ENCODE measurements at places on chromosomes 7 and 10. TPM values are rescaled to one million over a fixed set of nuclear protein-coding genes. Genes with fewer than 3 reads are reported as not detected.

The ZRANB1 gene
- 32.0 TPM for total RNA-seq

The CD36 gene
- total RNA-seq, result 34.4 TPM

The INMT gene
- total RNA-seq, result 151 TPM

The NODAL gene
- 4.6 TPM for total RNA-seq

The SMKR1 gene
- total RNA-seq, result not detected

The CYP2C9 gene
- 18.3 TPM for total RNA-seq

The ATRNL1 gene
- 222 TPM for total RNA-seq

The PPP1R17 gene
- total RNA-seq, result 0.96 TPM

The CNPY1 gene
- 0.96 TPM for total RNA-seq

The PRF1 gene
- total RNA-seq, result 7.5 TPM

The C10orf143 gene
- 6.5 TPM for total RNA-seq

All from umbilical cord (tissue), 2 donors.